ENCODE measurements at places on chromosomes 5 and 9. TPM values are rescaled to one million over a fixed set of nuclear protein-coding genes. Genes with fewer than 3 reads are reported as not detected.

Gene AK6
- total RNA-seq, result 32.8 TPM

Gene SYNPO
- 1.5 TPM for total RNA-seq

Gene DBH
- total RNA-seq, result not detected

Gene GABRA1
- not detected for total RNA-seq

Gene PCDHGB1
- total RNA-seq, result 0.73 TPM

Gene NUTM2G
- total RNA-seq, result not detected

Gene NADK2
- total RNA-seq, result 19.1 TPM

Gene MLANA
- total RNA-seq, result 0.20 TPM

Gene ODF2
- total RNA-seq, result 55.9 TPM

Gene ADGRD2
- total RNA-seq, result not detected

Gene ZFP37
- 0.73 TPM for total RNA-seq

Gene BASP1
- 77.5 TPM for total RNA-seq

Gene C8G
- total RNA-seq, result not detected

Gene CTXN3
- total RNA-seq, result not detected

Gene ENTREP1
- not detected for total RNA-seq

Gene CSF1R
- total RNA-seq, result not detected

Gene SHISAL2B
- total RNA-seq, result not detected

Gene BTNL3
- not detected for total RNA-seq

Gene SCGB3A2
- total RNA-seq, result not detected

Gene SPAAR
- total RNA-seq, result 0.20 TPM

Gene TNFAIP8
- 18.0 TPM for total RNA-seq

Gene PIGO
- total RNA-seq, result 12.1 TPM

Gene SNCAIP
- 0.20 TPM for total RNA-seq

Gene FOXI1
- not detected for total RNA-seq

Gene LRRTM2
- under 0.01 TPM for total RNA-seq
